MG63 (cell line): ENCODE measurements at places on chromosomes 2 and 18.

GRCh38 chr2:185012643-185013042 is 414.3 kb downstream of the ZNF804A start:
- DNase-seq, result peak; percentile 13

- no peak for DNase-seq
Measured at GRCh38 chr2:39989888-39990287, 210.8 kb upstream of the THUMPD2 start.

GRCh38 chr2:146984014-146984413 is 860.8 kb upstream of the ACVR2A start:
- DNase-seq, result no peak

GRCh38 chr2:199975273-199975895 is 20.0 kb downstream of the MAIP1 start:
- no peak for DNase-seq
